ENCODE measurements at places on chromosomes 1 and 21.
A peak's percentile ranks its signal among the peaks of the same experiment; 100 is the strongest.

DNA sequence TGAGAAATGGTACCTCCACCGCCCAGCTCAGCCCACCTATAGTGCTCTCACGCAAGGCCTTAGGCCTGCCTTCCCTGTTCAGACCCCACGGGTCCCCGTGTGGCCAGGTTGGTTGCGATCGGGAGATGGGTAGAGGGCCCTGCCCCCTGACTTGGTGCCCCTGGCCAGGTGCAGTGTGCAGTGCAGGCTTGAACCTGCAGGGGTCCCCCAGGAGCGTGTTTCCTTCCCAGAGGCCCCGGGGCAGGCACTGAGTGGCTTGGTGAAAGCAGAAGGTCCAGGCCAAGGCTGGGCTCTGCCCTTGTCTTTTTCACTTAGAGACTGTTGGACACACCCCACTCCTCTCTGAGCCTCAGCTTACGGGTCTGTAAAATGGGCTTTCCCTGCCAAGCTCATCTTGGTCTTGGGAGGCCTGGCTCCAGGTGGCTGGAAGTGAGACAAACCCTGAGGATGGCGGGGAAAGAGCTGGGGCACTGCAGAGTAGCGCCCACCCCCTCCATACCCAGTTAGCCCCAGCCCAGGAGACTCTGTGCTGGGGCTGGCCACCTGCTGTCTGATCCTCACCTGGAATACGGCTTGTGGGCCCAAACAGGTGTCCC, 9.3 kb upstream of the HES5 start:
- DNase-seq: no peak

- DNase-seq: no peak
Measured at GRCh38 chr1:26579681-26580111, 50.1 kb downstream of the RPS6KA1 start.

- DNase-seq: no peak
Measured at GRCh38 chr1:226604560-226605317, 56.2 kb downstream of the STUM start.

DNA sequence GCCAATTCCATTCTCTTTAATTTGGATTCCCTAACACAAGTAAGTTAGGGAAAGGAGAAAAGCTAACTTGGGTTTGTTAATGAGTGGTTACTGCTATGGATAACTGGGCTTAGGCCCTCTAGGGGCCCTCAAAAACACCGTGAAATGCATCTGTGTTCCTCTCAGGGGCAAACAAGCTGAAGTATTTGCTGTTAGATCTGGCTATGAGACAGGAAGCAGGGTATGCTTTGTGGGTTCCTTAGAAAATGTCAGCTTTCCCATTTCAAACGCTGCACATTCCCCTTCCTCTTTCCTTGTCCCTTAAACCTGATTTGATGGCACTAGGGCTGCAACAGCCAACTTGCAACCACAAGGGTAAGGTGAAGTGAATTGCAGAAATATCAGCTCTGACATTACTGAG, 5.7 kb upstream of the CAP1 start:
- no peak for DNase-seq

DNA sequence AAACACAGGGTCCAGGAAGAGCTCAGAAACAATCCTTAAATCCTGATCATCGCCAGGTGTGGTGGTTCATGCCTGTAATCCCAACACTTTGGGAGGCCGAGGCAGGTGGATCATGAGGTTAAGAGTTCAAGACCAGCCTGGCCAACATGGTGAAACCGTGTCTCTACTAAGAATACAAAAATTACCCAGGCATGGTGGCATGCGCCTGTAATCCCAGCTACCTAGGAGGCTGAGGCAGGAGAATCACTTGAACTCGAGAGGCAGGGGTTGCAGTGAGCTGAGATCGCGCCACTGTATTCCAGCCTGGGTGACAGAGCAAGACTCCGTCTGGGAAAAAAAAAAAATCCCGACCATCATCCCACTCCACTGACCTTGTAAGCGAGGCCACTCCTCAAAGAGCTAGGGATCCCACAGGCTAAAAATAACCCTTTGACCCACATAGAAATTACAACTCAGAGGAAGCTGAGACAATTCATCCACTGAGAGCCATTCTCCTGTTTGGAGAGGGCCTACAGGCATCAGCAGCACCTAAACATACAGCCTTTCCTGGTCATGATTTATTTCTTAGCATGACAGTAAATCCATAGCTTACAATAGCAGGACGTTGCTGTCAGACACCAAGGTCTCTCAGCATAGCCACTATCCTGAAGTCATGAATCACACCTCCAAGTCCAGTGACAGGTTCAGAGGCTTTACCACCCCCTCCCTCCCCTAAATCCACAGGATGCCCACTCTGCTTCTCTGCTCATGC, 66.7 kb downstream of the TGFBR3 start:
- DNase-seq: no peak

- DNase-seq: no peak
Measured at GRCh38 chr1:9841460-9841859, 17.7 kb upstream of the CLSTN1 start.

DNA sequence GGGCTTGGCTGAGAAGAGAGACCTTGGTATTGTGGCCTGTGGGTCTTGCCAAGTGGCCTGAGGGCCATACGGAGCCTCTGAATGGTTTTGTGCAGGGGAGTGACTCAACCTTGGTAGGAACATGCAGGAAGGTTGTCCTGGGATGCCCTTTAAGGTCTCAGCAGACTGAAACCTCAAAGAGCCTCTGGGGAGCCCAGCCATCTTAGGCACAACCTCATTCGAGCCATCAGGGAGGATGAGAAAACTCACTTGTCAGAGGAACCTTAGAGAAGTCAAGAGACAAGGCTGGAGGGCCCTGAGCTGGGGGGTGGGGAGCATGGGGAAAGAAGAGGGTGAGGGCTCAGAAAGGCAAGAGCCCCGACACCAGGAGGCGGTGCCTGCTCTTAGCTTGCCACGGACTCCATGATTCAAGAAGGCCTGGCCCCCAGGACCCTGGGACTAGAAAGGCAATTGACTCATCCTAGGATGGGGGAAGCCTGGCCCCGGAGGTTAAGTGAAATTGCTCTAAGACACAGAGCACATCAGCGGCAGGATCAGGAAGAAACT, 13.0 kb downstream of the IFI6 start:
- DNase-seq: no peak

GRCh38 chr1:236099355-236099974, 34.6 kb upstream of the NID1 start:
- no peak for DNase-seq

- DNase-seq: no peak
Measured at GRCh38 chr1:205735218-205735617, 14.8 kb downstream of the NUCKS1 start.

- DNase-seq: no peak
Measured at GRCh38 chr1:207007352-207008033, 25.1 kb downstream of the C1orf116 start.

GRCh38 chr1:205505076-205505729, 734 bp downstream of the CDK18 start:
- no peak for DNase-seq

GRCh38 chr1:201945157-201945556, 1.2 kb downstream of the LMOD1 start:
- DNase-seq: no peak

GRCh38 chr1:54461731-54462596, 55.8 kb upstream of the SSBP3 start:
- DNase-seq: no peak

DNA sequence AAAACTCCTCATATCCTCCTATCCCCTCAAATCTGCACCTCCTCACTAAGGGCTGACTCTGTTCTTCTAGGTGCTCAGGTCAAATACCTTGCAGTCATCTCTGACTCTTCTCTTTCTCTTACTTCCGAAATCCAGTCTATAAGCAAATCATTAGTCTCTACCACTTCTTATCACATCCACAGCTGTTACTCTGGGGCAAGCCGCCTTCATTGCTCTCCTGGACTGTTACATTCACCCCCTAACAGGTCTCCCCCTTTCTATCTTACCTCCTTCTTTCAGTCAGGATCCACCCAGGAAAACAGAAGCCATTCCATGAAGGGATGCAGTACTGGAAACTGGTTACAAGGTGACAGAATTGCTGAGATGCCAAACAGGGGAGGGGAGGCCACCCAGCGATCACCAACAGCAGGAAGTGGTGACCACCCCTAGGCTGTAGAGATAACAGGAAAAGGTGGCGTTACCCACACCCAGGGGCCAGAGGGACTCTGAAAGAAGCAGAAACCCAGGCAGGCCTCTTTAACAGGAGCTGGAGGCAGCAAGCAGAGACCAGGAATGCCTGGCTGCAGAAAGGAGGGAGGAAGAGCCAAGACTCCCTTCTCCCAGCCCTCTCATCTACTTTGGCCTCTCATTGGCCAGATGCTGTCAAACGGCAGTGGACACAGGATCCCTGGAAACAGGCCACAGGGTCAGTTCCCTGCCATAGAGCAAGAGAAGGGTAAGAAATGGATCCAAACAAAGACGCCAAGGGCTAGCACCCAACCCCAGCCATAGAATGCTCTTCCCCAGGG, 55.5 kb upstream of the FOXO6 start:
- no peak for DNase-seq

- DNase-seq: no peak
Measured at GRCh38 chr1:234726359-234726943, 116.5 kb upstream of the IRF2BP2 start.

- no peak for DNase-seq
Measured at GRCh38 chr1:2269193-2269921, 41.2 kb downstream of the SKI start.

DNA sequence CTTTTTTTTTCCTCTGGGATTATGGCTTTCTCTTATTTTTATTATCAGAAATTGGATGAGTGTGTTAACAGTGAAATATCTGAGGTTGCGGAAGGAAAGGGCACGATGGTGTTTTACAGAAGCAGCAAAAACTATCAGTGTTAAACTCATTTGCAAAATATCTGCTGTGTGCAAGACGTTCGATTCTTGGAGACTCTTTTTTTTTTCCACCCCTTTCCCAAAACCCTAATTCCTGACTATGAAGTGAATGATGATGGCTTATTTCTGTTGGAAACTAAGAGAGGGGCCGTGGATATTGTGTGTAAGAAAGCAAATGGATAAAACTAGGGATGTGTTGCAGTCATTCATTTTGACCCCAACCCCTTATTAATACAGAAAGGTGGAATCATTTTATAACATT, 677 bp downstream of the NCAM2 start:
- DNase-seq: no peak

- DNase-seq: no peak
Measured at GRCh38 chr1:170483051-170483450, 48.9 kb upstream of the GORAB start.

DNA sequence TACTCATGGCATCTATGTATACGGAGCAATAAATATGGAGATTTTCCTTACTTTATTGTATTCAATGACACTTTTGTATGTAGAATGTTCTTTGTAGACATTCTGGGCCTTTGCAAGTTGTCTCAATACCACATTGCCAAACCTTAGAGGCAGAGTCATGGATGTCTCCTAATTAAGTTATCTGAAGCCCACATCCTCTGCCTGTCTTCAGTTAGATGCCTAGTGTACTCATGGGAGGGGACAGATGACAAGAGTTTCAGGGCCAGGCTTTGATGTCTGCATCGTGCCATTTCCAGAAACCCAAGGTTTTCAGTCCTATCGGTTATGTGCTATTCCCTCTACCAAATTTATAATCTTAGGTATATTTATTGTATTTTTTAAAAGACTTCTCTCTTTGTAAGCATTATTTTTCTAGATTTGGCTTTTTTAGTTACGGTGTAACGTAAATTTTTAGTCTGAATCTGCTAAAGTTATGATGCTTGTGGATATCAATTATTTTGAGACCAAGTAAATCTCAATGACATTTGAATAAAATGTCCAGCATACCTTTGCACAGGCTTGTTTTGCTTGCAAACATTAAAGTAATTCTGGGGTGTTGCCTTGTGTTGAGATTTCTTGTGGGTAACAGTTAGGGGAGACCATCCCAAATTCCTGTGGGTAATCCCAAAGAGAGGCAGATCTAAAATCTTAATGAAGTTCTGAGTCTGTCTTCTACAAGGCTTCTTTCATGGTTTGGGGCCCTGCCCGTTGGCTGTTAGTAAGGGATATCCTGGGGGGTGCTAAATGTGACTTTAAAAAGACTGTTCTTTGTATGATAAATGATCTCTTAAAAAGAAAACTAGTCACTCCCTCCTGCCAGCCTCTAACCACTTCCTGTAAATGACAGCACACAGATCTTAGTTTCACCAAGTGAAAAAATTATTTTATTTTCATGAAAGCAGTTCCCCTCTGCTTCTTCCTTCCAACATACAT, 8.0 kb upstream of the MACF1 start:
- DNase-seq: peak; percentile 52

DNA sequence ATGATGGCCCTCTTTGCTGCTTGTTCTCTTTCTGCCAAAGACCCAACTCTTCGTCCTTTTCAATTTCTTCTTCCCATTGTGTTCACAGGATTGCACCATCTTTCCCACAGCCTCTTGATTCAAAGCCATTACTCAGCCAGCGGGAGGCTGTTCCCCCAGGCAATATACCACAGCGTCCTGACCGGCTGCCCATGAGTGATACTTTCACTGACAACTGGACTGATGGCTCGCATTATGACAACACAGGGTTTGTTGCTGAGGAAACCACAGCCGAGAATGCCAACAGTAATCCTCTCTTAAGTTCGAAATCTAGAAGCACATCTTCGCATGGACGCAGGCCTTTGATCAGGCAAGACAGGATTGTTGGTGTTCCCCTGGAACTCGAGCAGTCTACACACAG, 167.4 kb downstream of the LRRC40 start:
- no peak for DNase-seq

DNA sequence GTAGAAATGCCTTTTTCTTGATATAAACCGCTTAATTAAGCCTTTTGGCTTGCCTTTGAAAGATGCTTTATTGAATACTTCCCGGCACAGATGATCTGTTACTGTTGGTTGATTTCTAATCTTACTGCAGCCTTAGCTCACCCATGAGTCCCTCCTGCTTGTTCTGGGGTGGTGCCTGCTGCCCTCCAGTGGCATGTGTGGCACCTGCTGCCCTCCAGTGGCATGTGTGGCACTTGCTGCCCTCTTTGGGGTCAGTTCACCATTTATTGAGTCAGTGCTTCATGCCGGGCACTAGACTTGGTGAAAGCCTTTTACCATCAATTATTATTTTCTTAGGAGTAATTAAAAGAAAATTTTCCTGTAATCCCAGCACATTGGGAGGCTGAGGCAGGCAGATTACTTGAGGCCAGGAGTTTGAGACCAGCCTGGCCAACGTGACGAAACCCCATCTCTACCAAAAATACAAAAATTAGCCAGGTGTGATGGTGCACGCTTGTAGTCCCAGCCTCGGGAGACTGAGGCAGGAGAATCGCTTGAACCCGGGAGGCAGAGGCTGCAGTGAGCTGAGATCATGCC, 54.3 kb downstream of the ADARB1 start:
- DNase-seq: peak; percentile 68

DNA sequence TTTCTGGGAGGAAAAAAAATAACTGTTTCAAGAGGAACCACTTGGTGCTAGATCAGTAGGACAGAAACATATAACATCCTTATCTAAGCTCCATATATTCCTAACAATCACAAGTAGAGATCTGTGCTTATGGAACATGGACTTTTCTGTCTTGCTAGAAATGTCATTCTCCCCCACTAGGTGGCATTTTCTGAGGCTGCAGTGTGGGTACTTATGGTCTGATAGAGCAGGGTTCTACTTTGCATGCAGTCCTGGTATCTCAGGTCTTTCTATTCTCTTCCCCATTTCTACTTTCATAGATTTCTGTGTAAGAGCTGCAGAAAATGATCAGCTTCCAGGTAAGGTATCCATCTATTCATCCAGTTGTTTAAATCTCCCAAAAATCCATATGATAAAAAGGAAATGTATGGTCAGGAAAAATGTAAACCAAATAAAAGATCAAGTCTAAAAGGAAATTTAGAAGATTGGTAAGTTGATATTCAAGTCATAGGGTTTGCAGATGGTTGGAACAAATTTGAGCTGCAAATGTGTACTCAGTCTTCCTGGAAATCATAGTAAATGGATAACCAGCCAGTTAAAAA, 1.5 kb downstream of the ZNF684 start:
- no peak for DNase-seq

Measured in stimulated activated CD8-positive, alpha-beta memory T cell treated with anti-CD3 and anti-CD28 coated beads, Interleukin-15, amount 100 ng/mL, for 4 hours (primary cell).